Stimulated activated CD8-positive, alpha-beta memory T cell treated with anti-CD3 and anti-CD28 coated beads, Interleukin-2, amount 100 ng/mL, for 48 hours (primary cell): ENCODE measurements at places on chromosomes 3 and 15.

- no peak for DNase-seq
These were observed 35.7 kb upstream of the ZNF770 start for GRCh38 chr15:35023804-35024203.

DNA sequence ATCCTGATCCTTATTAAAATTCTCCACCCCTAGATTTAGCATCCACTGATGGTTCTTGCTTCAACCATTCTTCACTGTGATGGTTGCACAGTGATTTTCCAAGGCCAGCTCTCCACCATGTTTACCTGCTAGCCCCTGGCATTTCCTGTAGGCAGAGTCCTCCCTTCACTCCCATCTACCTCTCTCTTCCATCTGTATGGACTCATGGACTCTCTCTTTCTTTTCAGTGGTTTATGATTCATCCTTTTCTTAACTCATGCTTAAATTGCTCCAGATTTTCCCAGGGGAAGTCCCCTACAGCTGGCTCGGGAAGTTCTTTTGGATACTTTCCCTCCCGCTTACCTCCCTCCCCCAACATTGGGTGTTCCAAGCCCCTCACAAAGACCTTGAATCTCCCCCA lies 18.7 kb downstream of the TGM4 start:
- no peak for DNase-seq

DNA sequence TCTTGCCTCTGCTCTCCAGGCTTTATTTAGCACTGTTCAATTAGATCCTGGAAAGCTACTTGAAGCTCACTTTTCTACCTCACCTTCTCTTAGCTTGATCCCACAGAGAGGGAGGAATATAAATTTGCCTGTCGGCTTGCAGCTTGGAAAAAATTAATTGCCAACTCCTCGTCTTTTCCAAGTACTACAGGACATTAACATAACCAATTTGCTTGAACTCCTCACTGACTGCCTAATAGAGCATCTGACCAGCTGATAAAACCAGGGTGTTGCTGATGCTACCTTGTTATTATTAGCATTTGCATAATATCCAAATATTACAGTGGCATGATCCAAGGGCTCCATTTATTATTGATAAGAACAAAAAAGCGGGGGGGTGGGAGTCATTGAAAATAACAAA lies 561.8 kb downstream of the MCTP2 start:
- DNase-seq: no peak

DNA sequence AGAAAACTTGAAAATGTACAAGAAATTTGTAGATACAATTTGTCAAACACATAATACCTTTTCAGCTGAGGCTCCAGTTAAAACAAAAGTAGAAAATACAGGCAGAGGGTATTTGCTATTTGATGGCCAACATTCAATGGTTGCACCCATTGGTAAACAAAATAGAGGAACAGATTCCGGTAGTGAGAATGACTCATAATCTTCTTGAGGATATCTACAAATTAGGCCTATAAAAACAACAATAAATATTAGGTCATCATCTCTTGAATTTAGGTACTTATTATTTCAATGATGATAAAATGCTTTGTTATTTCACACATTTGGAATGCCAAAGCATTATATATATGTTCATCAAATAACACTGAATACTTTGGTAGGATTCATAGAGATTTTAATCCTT lies 53.4 kb downstream of the DENND4A start:
- no peak for DNase-seq

- peak; percentile 71 for DNase-seq
These were observed 33.5 kb upstream of the LYZL4 start for GRCh38 chr3:42443819-42444436.

GRCh38 chr15:78325092-78325843 lies 14.9 kb upstream of the CRABP1 start:
- no peak for DNase-seq

- DNase-seq: no peak
These were observed 39.1 kb downstream of the MGLL start for GRCh38 chr3:127783166-127783565.
